ENCODE measurements at places on chromosomes 5 and 9.
A peak's percentile ranks its signal among the peaks of the same experiment; 100 is the strongest.

DNA sequence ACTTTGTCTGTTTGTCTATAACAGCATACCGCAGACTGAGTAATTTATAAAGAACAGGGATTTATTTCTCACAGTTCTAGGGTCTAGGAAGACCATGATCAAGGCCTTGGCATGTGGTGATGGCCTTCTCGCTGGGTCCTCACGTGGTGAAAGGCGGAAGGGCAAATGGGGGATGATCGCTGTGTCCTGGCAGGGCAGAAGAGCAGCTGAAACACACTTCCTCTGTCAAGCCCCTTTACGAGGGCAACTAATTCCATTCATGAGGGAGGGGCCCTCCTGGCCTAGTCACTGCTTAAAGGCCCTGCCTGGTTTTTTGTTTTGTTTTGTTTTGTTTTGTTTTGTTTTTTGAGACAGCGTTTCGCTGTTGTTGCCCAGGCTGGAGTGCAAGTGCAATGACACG is 41.9 kb upstream of the UBTD2 start:
- DNase-seq, result no peak

- peak; percentile 85 for DNase-seq
These were observed 26.1 kb upstream of the ANXA2R start for GRCh38 chr5:43065948-43066798.

- DNase-seq, result no peak
These were observed 118.1 kb downstream of the SLIT3 start for GRCh38 chr5:169182797-169183196.

DNA sequence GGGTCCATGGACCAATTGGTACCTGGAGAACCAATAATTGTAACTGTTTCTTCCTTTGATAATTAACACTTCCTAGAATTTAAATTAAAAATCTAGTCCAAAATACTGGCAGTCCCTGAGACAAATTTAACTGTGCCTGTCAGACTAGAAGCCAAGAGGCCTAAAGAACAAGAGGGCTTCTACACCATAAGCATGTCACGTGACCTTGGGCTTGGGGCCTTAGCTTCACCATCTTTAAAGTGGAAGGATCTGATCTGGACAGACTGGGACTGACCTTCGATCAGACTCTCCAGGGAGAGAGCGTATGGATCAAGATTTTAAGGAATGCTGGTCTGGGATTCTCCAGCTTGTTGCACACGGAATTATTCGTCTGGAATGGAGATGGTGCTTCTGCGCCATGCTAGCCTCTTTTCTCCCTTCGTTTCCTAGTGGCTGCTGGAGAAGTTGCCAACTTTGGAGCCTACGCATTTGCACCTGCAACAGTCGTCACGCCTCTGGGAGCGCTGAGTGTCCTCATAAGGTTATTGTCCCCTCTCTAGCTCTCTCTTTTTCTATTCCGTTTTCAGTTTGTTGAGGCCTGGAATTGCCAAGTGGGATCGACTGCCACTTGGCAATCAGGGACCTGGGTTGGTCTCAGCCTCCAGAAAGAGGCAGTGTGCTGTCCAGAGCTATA is 8.4 kb downstream of the NIPAL4 start:
- DNase-seq, result no peak

DNA sequence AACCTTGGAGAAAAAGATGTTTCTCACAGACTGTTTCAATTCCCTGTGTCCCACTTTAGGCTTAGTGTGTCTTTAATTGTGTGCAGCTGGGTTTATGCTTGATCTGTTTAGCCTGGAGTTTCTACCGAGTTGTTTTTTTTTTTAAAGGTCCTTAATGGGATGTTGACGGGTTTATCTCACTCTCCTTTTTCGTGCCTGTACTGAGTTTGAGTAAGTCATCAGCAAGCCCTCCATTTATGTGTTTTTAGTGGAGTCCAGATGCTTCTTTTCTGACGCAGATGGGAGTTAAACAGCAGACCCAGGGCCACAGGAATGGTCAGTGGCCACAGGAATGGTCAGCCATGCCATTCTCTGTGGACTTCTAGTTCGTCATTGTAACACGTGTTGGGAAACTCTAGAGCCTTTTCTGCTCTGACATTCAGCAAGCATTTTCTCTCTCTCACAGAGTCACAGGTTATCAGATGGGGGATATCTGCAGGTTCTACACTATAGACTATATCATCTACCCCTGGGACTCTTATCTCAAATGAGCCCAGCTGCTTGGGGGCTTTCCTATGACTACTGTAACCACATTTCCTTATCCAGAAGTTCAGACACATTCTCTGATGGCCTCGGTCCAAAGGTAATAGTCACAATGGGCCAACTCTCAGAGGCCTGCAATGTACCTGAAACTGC is 190.5 kb downstream of the TTLL11 start:
- DNase-seq, result no peak

- no peak for DNase-seq
These were observed 47.5 kb downstream of the SPATA31D1 start for GRCh38 chr9:82036086-82036485.

- DNase-seq, result no peak
These were observed 42.7 kb upstream of the ZNF608 start for GRCh38 chr5:124789104-124789605.

GRCh38 chr5:36772276-36773140 is 104.1 kb upstream of the NIPBL start:
- no peak for DNase-seq

DNA sequence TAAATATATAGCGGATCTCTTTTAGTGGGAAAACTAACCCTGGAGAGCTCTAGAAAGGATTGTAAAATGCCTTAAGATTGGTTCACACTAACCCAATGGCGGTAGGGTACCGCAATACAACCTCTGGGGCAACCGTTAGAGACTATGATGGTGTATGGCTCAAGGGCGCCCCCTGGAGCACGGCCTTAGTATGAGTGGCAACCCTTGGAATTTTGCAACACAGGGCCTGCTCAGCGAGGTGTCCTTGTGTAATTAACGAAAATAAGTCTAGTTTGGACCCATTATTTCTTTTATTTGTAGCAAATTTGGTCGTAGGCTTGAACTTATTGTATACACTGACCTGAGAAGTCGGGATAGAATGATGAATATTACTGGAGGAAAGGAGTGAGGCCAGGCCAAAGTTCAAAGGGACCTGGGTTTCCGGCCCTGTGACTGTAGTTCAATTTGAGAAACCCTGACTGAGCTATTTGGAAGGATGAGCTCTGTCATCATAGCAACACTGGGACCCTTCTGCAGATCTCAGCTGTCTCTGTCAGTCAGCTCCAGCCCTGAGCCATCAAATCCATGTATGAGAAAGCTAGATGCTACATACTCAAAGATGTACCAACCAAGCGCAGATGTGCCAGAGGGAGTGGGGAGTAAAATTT is 54.8 kb downstream of the CAMK4 start:
- DNase-seq, result peak; percentile 67

GRCh38 chr9:111630182-111630963 is 761 bp upstream of the DNAJC25 start:
- no peak for DNase-seq

GRCh38 chr5:133907075-133907474 is 61.4 kb downstream of the C5orf15 start:
- DNase-seq, result no peak

DNA sequence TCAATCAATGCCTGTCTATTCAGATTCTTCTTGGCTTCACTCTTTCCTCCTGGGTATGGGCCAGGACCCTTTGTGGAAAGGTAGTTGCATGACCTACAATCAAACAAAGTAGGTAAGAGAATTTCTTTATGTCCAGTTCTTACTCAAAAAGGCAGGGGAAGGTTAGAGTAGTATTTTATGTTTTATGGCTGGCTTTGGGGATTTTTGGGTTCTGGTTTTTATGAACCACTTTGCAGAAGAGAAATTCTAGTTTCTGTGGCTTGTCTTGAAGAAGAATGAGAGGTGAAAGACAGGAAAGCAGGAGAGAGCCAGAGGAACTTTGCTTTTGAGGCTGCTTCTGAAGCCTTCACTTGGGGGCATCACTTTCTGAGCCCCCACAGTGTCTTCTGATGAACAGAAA is 14.7 kb upstream of the CRHBP start:
- DNase-seq, result no peak
